NCI-H1092 treated with DMSO at 0.1 percent for 48 hours (cell line): ENCODE measurements at places on chromosomes 2 and 18.
A peak's percentile ranks its signal among the peaks of the same experiment; 100 is the strongest.

- DNase-seq = peak; percentile 66
These were observed 1.4 kb downstream of the PPM1G start for GRCh38 chr2:27407798-27408491.

DNA sequence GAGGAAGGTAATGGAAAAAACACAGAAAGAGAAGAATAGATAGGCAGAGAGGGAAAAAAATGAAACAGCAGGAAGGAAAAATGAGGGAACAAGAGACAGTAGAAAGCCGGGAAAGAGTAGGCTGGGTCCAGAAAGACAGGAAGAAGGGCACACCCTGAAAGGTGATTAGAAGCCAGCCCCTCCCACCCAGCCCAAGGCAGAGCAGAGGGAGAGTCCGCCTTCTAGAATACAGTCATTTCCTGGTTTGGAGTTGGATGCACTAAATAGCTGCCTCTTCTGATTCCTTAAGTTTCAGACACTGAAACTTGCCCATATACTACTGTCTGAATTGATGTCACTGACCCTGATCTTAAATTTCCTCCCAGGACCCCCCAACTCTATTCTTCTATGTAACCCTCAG is 17.9 kb upstream of the DSG3 start:
- no peak for DNase-seq

GRCh38 chr2:212977152-212977551 is 174.3 kb downstream of the IKZF2 start:
- no peak for DNase-seq

- no peak for DNase-seq
These were observed 82.2 kb downstream of the MSH2 start for GRCh38 chr2:47485177-47485576.

DNA sequence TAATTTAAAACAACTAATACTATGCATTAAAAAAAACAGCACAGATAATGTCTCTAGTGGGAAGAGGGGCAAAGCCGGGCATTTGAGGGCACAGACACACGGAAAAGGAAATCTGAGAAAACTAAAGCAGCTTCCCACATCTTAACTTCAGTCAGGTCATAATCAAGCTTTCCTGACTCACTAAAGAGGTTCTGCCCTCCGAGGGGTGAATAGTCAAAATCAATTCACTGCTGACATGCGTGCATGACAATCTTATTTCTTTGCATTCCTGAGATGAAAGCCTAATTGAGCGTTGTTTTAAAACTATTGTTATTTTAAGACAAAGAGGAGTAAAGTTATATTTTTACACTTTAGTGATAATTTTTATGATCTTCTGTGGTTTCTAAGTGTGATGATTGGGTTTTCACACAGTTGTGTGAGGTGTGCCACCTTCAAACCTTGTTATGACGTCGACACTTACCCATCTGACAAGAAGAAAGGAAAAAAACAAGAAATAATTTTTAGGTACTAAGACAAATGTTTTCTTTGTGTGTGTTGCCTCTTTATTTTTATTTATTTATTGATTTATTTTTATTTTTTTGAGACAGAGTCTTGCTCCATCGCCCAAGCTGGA is 90.9 kb downstream of the GATA6 start:
- no peak for DNase-seq

DNA sequence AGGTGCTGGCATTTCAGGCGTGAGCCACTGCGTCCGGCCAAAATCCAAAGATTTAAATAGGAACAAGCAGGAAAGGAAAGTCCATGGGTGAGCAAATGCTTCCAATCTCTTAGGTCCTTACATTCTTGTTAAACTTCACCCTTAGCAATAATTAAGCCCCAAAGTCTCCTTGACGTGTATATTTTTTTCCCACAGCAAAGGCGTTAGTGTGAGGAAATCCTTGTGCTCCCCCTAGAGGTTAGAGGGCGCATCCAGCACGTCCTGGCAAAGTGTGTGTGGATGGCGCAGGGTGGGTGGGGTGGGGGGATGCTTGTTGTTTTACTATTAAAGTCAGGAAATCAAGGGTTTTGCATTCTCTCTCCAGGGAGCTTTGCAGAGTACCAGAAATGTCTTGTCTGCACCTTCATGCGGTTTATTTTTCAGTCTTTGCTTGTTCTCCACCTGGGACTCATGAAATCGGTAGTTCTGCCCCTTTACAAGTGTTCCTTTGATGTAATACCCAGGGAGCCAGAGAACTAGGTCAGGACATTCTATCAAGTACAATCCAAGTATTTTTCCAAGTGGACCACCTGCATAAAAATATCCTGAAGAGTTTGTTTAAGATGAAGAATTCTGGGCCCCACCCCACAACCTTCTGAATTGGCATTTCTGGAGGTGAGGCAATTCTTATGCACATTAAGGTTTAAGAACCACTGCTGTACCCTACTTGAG is 22.2 kb upstream of the ITSN2 start:
- peak; percentile 42 for DNase-seq

DNA sequence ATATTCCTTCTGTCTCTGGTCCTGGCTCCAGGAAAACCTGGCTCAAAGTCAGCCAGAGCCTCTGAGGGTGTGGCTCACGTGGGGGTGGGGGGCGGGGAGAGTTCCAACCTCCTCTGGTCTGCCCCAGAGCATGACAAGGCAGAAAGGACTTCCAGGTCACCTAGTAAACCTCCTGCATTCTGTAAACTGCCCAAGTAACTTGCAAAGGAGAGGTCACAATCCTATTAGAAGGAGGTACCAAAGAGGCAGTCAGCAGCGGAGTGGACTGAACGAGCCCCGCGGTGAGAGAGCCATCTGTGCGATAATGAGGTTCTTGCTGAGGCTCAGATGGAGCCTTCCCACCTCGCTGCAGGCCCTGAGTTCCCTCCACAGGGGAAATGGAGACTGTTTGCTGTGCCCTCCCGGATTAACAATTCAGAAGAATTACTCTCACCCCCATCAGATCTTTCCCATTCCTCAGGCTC is 58.9 kb upstream of the GATA6 start:
- no peak for DNase-seq
